ENCODE measurements at places on chromosomes 2 and 18.

DNA sequence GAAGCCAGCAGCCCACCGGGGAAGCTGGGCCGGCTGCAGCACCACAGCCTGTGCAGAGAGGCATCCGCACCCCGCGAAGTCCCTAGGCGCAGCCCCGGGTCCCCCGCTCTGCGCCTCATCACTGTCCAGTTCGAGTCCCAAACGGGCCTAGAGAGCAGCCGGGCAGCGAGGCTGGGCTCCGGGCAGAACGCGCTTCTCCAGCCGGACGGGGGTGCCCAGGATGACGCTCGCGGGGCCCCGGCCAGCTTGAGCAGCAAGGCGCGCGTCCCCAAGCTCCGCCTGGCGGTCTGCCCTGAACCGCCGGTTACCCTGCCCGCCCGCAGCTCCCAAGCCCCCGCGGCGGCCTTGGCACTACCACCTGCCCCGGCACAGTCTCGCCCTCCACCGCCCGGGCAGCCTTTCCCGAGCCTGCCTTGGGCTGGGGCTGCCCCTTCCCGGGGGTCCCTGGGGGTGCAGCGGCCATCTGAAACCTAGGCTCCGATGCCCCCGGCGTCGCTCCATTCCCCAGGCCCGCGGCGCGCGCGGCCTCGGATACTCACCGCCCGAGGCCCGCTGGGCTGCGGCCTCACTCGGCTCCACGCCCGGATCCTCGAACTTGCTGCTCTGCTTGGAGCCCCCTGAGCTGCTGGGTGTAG is 591 bp downstream of the SLC16A14 start:
- DNase-seq, result no peak
- H3K4me3 ChIP-seq, result no peak overlapping the region
- no peak overlapping the region for H3K27ac ChIP-seq
- no peaks in the 10 kb centered on the region for H3K36me3 ChIP-seq
- peaks cover 23% of the 10 kb centered on the region for H3K4me1 ChIP-seq

DNA sequence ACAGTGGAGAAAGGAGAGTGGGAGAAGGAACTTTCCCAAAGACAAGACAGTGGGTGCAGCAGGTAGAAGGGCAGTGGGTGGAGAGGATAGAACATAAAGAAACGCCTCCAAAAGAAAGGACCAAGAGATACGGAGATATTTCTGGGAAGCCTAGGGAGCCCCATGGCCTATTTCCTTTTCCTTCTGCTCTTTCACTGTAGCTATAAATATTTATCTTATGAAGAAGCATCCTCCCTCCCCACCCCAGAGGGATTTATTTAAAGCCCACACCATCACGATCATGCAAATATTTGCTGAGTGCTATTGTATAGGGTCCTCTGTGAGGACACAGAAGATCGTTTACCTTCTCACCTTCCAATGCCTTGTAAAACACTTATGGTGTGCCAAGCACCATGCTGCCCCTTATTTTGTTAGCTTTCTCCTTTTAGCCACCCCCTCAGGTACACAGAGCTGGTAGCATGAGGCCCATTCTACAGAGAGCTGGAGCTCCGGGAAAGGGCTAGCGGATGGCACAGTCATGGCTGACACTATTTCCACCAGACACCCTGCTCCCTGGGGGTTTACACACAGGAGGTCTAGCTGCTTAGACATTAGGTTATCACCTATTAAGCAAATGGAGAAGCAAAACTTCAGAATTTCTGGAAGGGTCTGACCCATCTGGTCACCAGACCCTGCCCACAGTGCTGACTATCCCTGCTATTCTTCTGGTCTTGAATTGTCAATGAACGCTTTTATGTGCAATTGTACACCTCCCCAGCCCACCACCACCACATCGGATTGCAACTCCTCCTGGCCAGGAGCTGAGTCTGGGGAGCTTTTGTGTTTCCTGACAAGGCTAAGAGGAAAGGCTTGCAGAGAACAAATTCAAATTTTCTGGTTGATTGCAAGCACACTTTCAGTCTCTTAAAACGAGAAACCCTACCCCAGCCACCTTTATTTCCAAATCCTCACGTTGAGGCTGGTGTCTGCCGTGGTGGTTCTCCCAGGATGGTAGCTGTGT is 91.8 kb upstream of the KLF7 start:
- H3K27ac ChIP-seq, result no peak overlapping the region
- DNase-seq, result no peak
- H3K4me1 ChIP-seq, result no peaks in the 10 kb centered on the region
- no peaks in the 10 kb centered on the region for H3K27me3 ChIP-seq
- H3K36me3 ChIP-seq, result no peaks in the 10 kb centered on the region
- H3K4me3 ChIP-seq, result no peak overlapping the region

GRCh38 chr2:218394298-218395089 is 5.2 kb upstream of the CTDSP1 start:
- H3K36me3 ChIP-seq, result no peaks in the 10 kb centered on the region
- H3K4me3 ChIP-seq, result no peak overlapping the region
- H3K27ac ChIP-seq, result peak overlapping the region; percentile 23

GRCh38 chr18:62357079-62357719 is 32.1 kb downstream of the TNFRSF11A start:
- no peaks in the 10 kb centered on the region for H3K4me1 ChIP-seq
- H3K27me3 ChIP-seq, result no peaks in the 10 kb centered on the region
- H3K27ac ChIP-seq, result no peak overlapping the region
- no peak for DNase-seq

GRCh38 chr2:128789776-128790455 is 471.2 kb upstream of the HS6ST1 start:
- no peak for DNase-seq
- no peaks in the 10 kb centered on the region for H3K4me1 ChIP-seq
- no peak overlapping the region for H3K4me3 ChIP-seq
- no peak overlapping the region for H3K27ac ChIP-seq
- H3K36me3 ChIP-seq, result no peaks in the 10 kb centered on the region
- no peaks in the 10 kb centered on the region for H3K27me3 ChIP-seq
